ENCODE measurements at places on chromosomes 4 and X. TPM values are rescaled to one million over a fixed set of nuclear protein-coding genes. Genes with fewer than 3 reads are reported as not detected.

Gene KLHL4
- 44.6 TPM for total RNA-seq

Gene MAGEE1
- total RNA-seq, result 1.3 TPM

Gene ADH6
- total RNA-seq, result not detected

Gene HHIP
- 854 TPM for total RNA-seq

Gene REST
- total RNA-seq, result 68.0 TPM

Gene FTSJ1
- total RNA-seq, result 75.7 TPM

Gene HSFX2
- not detected for total RNA-seq

Gene IL13RA1
- 61.4 TPM for total RNA-seq

Gene CFAP47
- total RNA-seq, result not detected

Gene SLITRK4
- 3.9 TPM for total RNA-seq

Gene ZMAT1
- 2.4 TPM for total RNA-seq

Gene SORBS2
- 191 TPM for total RNA-seq

Gene BANK1
- total RNA-seq, result 0.33 TPM

Gene KIF4A
- total RNA-seq, result 7.5 TPM

Gene STAP1
- not detected for total RNA-seq

Gene INTS6L
- total RNA-seq, result 3.9 TPM

Gene HMGB3
- total RNA-seq, result 28.4 TPM

Gene LRIT3
- total RNA-seq, result under 0.01 TPM

Gene RHOXF1
- total RNA-seq, result not detected

Gene SYNPO2
- 0.65 TPM for total RNA-seq

Gene PDHA1
- total RNA-seq, result 38.7 TPM

Gene AFF2
- under 0.01 TPM for total RNA-seq

Gene TCEAL7
- 1.5 TPM for total RNA-seq

Gene MRPS18C
- total RNA-seq, result 21.8 TPM

Gene HAND2
- not detected for total RNA-seq

Gene ESX1
- total RNA-seq, result 0.29 TPM

Gene HSD17B13
- total RNA-seq, result not detected

Gene TLR3
- 2.9 TPM for total RNA-seq

Gene GUF1
- 14.4 TPM for total RNA-seq

Gene HDAC8
- 33.3 TPM for total RNA-seq

Gene STATH
- total RNA-seq, result not detected

Measured in vein endothelial cell (primary cell).